ENCODE measurements at places on chromosomes 2 and 18.

DNA sequence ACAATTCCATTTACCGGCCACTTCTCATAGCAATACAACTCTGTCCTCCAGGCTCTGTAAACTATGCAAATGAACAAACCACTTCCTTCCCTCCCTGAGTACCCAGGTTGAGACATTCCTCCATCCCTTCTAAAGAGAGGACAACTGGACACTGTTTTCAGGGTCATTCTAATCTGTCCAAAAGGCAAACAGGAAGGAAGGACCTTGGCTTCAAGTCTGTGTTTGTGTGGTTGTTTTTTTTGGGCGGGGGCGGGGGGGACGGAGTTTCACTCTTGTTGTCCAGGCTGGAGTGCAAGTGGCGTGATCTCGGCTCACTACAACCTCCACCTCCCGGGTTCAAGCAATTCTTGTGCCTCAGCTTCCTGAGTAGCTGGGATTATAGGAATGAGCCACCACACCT, 3.3 kb downstream of the TFCP2L1 start:
- DNase-seq: no peak

GRCh38 chr2:113105047-113105785, 22.2 kb upstream of the IL1RN start:
- no peak for DNase-seq

- DNase-seq: no peak
Observed at GRCh38 chr2:693606-694005, 16.4 kb upstream of the TMEM18 start.

DNA sequence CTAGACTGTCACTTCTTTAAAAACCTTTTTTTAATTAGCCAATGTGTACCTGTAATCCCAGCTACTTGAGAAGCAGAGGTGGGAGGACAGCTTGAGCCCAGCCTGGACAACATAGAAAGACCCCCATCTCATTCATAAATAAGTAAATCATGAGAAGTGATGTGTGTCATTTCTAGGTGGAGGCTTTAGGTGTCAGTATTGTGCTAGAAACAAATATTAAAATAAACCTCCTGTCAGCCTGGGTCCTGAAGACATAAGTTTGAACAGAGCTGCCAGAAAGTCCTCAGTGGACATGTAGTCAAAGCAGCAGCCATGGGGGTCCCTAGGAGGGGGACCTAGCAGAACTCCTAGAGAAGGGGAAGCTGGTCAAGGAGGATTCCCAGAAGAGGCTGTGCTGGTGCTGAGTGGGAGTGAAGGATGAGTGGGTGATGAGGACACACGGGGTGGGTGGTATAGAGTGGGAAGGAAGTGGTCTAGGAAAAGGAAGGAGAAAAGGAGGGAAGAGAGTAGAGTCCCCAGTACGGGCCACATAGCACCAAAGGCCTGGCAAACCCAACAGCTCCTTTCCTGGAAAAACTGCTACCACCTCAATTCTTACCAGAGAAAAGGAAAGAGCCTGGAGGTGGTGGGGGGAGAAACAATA, 316.6 kb upstream of the NCKAP5 start:
- no peak for DNase-seq

DNA sequence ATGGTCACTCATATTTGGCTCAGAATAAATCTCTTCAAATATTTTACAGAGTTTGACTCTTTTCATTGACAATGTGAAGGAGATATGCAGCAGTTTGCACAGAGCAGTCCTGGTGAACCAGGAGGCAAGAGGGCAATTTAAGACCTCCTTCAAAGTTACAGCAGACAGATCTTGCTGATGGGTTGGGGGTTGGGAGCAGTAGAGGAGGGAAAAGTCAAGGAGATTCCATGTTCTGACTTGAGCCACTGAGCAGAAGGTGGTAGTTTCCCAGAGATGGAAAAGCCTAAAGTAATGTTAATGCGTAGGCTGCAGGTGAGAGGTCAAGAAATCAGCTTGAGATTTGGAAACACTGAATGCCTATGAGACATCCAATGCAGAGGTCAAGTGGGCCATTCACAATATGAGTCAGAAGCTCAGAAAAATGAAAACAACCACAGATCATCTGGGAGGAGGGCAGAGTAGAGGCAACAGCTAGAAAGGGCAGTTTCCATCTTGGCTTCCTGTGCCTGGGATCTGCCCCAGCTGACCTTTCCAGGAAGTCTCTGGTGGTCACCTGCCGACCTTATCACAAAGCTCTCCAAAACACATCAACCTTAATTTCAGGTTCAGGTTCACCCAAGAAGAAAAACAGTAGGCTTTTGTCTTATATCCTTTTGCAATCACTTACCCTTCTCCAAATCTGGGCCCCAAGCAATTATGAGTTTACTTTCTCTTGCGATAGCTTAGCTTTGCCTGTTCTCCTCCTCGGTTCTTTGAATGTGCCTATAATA, 197.5 kb upstream of the ARL4C start:
- no peak for DNase-seq

DNA sequence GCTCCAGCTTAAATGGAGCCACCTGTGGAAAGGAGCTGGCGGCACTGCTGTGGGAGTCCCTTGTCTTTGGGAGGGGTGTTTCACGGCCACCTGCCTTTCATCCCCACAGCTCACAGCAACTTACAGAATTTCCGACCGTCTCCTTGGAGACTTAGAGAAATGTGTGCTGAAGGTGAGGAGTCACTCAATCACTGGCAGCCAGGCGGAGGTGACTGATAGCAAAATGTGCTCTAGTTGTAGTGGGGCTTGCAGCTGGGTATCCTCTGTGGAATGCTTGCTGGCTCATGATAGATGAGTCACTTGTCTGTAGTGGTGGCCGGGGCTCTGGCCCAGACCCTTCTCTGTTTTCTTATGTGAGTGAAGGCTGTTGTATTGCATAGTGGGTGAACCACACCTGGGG, 110.7 kb downstream of the SH3RF3 start:
- DNase-seq: no peak

DNA sequence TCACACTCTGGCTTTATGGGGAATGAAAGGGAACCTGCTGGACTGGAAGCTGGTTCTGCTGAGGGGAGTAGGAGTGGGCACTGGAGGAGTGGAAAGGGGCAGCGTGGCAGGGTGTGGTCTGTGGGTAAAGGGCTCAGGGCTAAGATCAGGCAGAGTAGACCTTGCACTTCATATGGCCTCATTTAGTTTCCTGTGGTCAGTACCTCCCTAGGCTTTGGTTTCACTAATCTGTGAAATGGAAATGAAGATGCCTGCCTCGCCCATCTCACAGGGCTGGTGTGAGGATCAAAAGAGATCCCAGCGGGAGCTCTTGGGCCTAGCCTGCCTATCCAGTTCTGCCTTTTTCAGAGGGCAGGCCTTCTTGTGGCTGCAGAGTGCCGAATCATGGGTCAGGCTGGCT, 208.7 kb downstream of the LOXHD1 start:
- no peak for DNase-seq

- no peak for DNase-seq
Observed at GRCh38 chr2:145070703-145071102, 550.8 kb upstream of the ZEB2 start.

DNA sequence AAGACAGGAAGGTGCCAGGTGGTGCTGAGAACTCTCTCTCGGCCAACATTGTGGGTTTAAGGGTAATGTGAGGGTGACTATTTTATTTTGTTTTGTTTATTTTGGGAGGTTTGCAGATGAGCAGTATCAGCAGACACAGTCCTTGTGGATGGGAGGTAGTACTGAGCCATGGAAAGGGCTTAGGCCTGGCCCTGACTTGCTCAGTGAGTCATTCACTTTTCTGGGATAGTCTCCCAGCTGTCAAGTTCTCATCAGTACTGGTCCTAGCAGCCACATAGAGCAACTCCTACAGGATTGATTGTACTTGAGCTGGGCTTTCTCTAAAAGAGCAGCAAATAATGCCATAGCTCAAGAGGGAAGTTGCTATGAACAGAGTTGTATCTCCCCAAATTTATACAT, 175.2 kb downstream of the LOXHD1 start:
- DNase-seq: no peak

DNA sequence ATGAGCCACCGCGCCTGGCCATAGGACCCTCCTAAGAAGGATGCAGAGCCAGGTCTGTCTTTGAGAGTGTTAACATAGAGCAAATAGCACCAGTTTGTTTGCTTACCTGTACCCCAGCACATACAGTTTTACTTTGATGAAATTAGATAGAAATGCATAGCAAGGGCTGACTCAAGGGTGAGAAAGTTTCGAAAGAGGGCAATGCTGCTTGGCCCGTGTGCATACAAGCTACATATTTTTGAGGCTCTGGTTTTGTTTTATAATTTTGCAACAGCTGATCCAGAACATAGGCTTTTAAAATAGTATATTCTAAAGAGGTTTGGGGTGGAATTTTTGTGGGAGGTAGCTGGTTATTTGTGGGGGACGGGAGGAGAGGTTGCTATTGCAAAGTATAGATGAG, 151.7 kb downstream of the MCFD2 start:
- no peak for DNase-seq

DNA sequence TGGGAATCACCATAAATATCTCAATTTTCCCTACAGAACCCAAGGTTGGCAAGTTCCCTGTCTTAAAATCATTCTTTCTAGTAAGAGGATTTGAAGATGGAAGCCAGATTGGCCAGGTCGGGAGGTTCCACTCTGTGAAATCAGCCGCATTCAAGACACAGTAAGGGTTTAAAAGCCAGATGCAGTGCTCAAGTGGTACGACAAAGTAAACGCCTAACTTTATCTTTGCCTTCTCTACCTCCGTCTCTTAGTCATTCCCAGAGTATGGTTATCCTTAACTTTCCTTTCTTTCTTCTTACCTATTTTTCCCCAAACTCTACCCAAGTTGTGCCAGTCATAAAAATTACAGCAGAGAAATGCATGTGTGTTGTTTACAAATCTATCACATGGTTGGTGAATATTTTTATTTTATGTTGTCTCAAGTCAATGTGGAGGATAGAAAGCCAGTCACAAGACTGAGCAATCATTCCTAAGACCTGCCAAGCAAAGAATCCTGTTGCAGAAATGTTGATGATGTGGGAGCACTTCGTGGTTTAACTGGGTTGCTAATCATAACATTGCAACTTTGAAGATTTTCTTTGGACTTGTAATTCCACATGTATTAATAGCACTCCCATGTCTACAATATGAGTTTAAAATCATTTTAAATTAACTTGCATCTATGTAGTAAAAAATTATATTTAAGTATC, 62.6 kb downstream of the SLC40A1 start:
- no peak for DNase-seq

DNA sequence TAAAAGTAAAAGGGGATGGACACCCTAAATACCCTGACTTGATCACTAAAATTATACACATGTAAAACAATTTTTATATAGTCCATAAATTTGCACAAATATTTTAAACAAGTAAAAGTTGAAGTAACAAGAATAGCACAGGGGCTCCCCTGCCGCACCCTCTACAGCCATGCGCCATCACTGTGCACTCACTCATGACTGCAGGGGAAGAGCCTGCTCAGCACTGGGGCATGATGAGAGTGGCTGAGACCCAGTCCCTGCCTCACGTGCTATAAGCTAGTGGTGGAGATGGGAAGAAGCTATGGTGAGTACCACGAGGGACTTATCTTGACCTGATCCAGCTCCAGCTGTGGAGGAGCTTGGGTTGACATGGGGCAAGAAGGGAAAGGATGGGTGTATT, 46.9 kb upstream of the MYO1B start:
- DNase-seq: no peak
